ENCODE measurements at places on chromosomes 7 and 10. TPM values are rescaled to one million over a fixed set of nuclear protein-coding genes. Genes with fewer than 3 reads are reported as not detected.

SPDYE16 gene
- polyA plus RNA-seq: 4.5 TPM

SPDYE2B gene
- polyA plus RNA-seq: 5.1 TPM

LAMB4 gene
- polyA plus RNA-seq: 0.70 TPM

NPC1L1 gene
- polyA plus RNA-seq: 0.08 TPM

CALHM3 gene
- polyA plus RNA-seq: not detected

HOXA4 gene
- polyA plus RNA-seq: 24.6 TPM

GIMAP5 gene
- polyA plus RNA-seq: 6.5 TPM

MAP3K8 gene
- 2.3 TPM for polyA plus RNA-seq

CFAP58 gene
- 0.28 TPM for polyA plus RNA-seq
